Umbilical cord (tissue), 2 donors: ENCODE measurements at places on chromosomes 5 and 9. TPM values are rescaled to one million over a fixed set of nuclear protein-coding genes. Genes with fewer than 3 reads are reported as not detected.

GRCh38 chr5:81192373-81192750 is 40.8 kb upstream of the CKMT2 start:
- DNase-seq: no peak

GRCh38 chr5:132774896-132775295 is 2.1 kb downstream of the SEPTIN8 start:
- no peak for DNase-seq

The LHX6 gene
- 0.72 TPM for total RNA-seq

GRCh38 chr5:57171816-57172465 is 1.9 kb upstream of the GPBP1 start:
- DNase-seq: no peak

The MZB1 gene
- total RNA-seq: 1.2 TPM

DNA sequence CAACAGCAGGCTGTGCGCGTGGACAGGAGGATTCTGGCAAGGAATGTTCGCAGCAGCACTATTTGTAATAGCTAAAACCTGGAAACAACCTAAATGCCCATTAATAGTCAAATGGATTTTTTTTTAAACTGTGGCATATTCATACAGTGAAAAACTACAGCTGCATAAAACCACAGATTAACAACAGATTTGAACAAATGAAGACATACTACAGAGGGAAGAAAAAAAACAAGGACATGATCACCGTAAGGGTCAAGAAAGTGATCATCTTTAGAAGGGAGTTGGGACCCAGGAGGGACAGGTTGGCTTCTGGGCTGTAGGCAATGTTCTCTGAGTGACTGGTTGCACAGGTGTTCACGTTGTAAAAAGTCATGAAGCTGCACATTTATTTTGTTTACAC is 1.2 kb upstream of the TMOD1 start:
- DNase-seq: no peak

DNA sequence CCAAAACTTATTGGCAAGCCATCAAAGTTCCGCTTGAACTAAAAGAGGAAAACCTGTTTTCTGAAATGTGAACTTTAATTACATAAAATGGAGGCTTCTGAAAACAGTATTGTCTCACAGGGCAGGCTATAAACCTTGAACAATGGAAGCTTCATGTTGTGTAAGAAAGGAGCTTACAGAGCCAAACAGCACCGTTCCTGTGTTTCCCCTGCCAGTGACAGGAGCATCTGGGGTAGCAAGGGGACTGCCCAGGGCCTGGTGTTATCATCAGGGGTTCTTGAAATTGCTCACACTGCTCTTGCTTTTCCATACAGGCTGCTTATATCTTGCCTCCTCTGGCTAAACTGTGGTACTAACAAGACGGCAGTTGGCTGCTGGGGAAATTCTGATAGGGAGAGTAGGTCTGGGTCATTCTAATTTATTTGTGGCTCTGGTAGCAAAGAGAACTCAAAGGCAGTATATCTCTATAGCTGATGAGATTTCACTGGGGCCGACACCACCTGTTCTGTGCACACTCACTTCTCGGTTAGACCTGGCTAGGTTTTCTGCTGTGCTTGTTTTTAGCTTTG is 40.4 kb downstream of the BASP1 start:
- DNase-seq: no peak

- peak; percentile 82 for DNase-seq
Measured at GRCh38 chr9:111038331-111039230, at the start of gene LPAR1. TSS of gene LPAR1 (minus strand) at chr9:111038470. CDS start at chr9:110972117, 66,353 bp downstream.

The STPG3 gene
- 1.9 TPM for total RNA-seq

The PCDHA1 gene
- 5.3 TPM for total RNA-seq

GRCh38 chr9:109556061-109556460 is 58.0 kb upstream of the PTPN3 start:
- peak; percentile 71 for DNase-seq

DNA sequence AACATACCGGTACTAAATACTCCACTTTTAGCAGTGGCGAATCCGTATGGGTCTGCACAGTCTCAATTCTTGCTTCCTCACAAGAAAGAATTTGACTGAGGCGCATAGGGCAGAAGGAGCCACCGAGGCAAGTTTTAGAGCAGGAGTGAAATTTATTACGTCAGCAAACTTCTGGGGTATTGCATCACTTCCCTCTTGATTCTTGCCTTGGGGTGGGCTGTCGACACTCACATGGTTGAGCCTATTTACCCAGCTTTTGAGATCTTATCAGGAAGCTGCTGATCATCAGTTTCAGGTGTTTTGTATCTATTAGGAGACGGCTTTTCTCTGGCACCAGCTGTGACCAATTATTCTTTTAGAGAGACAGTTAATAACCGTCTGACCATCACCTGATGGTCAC is 111.5 kb upstream of the CCNH start:
- DNase-seq: no peak

DNA sequence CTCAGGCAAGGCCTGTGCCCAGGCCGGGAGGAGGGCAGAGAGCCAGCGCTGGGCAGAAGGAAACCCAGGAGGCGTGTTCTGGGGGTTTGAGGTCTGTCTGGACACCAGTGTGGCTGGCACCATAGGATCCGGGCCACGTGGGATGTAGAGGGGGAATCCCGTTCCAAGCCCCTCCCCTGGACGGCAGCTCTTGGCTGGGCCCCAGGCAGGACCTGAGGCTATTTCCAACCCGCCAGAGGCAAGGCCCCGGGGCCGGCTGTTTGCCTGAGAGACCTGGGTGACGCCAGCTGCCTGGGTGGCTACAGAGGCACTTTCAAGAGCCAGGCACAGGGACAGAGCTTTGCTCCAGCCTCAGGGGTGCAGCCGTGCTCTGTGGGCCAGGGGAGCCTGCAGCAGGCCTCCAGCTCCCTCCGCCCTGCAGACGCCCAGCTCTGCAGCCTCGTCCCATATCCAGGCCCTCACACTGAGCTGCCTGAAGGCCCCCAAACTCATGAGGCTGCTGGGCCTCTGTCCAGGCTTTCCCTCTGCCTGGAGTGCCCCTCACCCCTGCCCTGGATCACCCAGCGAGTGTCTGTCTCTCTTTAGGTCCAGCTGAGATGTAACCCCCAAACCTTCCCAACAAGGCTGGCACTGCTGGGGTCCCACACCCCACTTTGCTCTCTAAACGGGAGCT is 56.6 kb upstream of the EGFL7 start:
- peak; percentile 67 for DNase-seq

DNA sequence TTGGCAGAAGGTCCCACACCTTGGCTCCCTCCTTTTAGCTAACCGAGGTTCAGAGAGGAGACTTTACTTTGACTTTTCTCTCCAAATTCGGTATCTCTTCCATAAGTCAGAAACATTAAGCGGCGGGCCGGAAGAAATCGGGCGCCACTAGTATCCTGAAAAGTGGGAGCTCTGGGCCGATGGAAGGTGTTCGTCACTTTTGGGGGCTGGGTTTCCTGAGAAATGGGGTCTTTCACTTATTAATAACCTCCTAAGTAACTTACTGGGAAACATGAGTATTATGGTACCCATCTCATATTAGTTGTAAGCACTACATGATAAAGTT is 716 bp downstream of the STX17 start:
- no peak for DNase-seq

GRCh38 chr9:116032683-116033440 is 120.7 kb upstream of the PAPPA start:
- no peak for DNase-seq

The ANKRD33B gene
- total RNA-seq: 7.2 TPM

GRCh38 chr5:21173036-21173435 is 1185.0 kb upstream of the CDH18 start:
- no peak for DNase-seq

DNA sequence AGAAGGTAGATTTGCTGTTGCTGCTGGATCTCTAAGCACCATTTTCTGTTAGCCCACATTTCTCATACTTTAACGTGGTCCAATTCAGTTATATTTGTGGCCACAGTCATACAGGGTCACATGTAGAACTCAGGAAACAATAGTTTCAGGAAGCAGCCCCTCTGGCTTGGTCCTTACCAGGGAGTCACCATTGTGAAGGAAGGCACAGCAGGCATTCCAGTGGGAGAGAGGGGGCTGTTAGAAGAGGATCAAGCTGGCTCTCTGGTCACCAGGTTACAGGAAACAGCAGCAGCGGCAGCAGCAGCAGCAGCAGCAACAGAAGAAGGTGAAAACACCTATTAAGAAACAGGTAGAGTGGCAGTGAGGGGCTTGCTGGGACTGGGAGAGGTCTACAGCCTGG is 14.5 kb downstream of the C9orf43 start:
- DNase-seq: no peak

The SLC1A3 gene
- 22.9 TPM for total RNA-seq

- DNase-seq: peak; percentile 69
Measured at GRCh38 chr9:106535439-106535838, 327.5 kb upstream of the ZNF462 start.

The PLK2 gene
- 106 TPM for total RNA-seq

The ZNF658 gene
- 7.0 TPM for total RNA-seq

GRCh38 chr5:170538096-170538465 is 34.3 kb downstream of the KCNIP1 start:
- no peak for DNase-seq

- no peak for DNase-seq
Measured at GRCh38 chr5:160727296-160727997, 124.6 kb downstream of the ATP10B start.
